ENCODE measurements at places on chromosomes 7 and 10. TPM values are rescaled to one million over a fixed set of nuclear protein-coding genes. Genes with fewer than 3 reads are reported as not detected.

- no peak for DNase-seq
These were observed 3.1 kb upstream of the IFIT1B start for GRCh38 chr10:89374713-89375141.

DNA sequence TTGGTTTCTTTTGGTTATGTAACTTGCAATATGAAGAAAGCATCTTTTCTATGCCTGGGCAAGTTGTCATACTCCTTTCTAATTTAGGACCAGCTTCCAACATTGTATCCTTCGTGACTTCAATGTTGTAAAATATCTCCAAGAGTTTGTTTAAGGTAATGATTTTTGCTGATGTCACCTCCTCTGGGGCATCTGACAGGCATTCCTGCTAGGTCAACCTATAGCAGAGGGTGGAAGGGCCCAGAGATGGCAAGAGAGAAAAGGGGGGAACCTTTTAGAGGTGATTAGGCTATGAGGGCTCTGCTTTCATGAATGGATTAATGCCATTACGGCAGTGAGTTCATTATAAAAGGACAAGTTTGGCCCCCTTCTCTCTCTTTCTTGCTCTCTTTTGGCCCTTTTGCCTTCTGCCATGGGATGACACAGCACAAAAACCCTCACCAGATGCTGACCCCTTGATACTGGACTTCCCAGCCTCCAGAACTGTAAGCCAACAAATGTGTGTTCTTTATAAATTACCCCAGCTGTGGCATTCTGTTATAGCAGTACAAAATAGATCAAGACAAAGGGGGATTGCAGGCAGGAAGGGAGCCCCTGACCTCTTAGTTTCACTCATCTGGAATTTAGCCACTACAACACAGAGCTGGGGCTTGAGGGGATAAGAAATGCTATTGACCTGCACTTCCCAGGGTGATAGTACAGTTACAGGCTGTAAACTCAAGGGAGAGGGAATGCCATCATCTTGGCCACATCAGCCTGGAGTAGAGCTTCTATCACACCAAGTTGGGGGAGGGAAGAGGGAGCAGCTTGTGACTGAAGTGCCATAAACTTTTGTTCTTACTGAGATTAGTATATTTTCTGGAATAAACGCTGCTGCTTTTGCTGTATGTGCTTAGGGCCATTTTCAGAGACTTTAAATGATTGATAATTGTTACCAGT is 195.9 kb downstream of the CFTR start:
- DNase-seq = no peak

GRCh38 chr7:74015670-74016069 is 12.3 kb upstream of the ELN start:
- no peak for DNase-seq

DNA sequence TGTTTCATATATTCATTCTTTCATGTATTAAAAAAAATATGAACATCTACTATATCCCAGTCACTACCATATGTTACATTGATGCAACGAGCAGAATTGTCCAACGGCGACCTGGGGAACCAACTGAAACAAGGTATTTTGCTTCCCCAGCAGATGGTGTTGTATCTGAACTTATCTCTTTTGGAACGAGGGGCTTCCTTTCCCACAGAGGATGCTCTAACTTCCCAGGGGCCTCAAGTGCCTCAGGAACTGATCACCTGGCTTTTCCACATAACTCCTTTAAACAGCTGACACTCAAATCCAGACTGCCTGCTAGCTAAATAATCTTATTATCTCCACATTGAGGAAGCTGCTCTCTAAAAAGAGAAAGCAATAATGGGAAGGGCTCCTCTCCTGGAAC is 259.3 kb downstream of the HTR7 start:
- no peak for DNase-seq

The AQP1 gene
- 130 TPM for polyA plus RNA-seq
